NCI-H1105 (cell line): ENCODE measurements at places on chromosomes 4 and X.

DNA sequence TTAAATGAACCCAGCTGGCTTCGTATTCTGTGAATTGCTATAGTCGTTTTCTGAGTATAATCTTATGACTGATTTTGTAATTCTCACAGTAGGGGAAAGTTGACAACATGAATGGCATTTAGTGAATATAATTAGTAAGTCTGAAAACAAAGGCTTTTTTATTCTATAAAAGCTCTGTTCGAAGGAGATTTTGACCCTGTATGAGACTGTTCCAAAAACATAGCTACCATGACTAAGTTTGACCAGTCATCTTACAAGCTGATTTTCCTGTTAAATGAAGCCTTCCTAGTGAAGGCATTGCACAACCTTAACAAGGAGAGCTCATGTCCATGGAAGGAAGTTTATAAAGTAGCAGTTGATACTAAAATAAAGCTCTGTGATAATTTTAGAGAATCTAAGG, 242.3 kb downstream of the RPA4 start:
- no peak for DNase-seq

GRCh38 chrX:50973199-50973598, 62.7 kb downstream of the BMP15 start:
- DNase-seq = no peak

DNA sequence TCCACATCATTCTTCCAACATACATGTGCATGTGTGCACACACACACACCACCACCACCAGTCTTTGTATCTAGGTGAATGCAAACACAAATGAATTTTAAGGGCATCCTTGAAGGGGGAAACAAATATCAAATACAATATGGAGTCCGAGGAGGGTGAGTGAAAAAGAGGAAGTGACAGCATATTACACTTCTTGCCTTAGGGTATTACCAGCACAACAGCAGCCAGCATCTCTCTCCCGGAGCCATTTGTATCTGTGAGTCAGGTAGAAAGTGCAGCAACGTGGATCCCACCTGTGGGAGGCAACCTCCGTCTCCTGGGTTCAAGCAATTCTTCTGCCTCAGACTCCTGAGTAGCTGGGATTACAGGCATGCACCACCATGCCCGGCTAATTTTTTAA, 483.2 kb downstream of the SMARCA1 start:
- no peak for DNase-seq

- no peak for DNase-seq
Observed at GRCh38 chr4:183552274-183553146, 47.7 kb downstream of the ING2 start.

DNA sequence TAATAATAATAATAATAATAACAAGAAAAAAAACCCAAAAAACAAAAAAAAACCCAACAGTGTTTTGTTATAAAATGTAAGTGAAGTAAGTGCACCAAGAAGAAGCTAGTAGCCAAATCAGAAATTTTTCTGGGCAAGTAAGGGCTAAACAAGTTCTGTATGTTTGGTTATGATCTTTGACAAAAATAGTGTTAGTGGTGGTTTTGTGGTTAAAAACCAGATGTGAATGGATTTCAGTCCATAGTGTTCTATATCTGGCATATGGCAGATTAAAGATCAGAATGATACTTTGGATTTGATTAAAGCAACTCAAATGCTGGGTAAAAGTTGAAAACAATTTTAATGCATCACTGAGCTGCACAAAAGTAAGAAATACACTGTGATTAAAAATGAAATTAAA, 116.5 kb upstream of the NDST4 start:
- no peak for DNase-seq

DNA sequence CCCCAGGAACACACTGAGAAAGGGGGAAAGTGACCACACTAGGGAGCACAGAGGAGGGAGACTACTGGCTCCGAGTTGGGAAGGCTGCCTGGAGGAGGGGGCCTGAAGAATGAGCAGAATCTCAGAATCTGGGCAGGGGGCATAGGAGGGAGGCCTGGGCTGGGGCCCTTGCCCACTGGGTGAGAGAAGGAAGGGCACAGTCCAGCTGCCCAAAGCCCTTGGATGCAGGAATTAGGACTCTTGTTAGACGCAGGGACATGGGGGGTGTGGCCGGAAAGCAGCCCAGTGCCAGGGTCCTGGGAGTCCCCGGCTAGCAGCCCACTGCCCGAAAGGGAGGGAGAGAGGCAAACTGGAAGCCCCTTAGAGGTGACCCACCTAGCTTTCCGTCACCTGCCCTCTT, 1.9 kb upstream of the DUSP9 start:
- no peak for DNase-seq
